Spinal cord (tissue), 10 donors: ENCODE measurements at places on chromosomes 4 and X.

DNA sequence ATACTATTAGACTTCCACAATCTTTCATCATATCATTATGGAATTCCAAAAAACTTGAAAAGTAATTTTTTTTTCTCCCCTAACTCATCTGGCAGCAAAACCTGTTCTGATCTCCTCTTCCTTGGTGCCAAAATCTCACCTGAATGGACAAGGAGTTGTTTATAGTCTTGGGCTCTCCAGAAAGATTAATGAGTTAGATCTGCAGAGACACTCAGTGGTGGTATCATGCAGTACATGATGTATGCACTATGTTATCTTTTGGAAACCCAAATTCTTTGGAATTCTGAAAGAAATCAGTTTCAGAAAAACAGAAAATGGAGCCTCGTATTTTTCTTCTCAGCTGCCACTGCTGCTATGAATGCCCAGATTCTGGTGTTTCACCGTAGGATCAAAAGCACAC, 11.7 kb downstream of the GPM6B start:
- peaks cover 16% of the 10 kb centered on the region for H3K27me3 ChIP-seq
- no peaks in the 10 kb centered on the region for H3K36me3 ChIP-seq
- no peak for DNase-seq
- H3K4me1 ChIP-seq: no peaks in the 10 kb centered on the region

DNA sequence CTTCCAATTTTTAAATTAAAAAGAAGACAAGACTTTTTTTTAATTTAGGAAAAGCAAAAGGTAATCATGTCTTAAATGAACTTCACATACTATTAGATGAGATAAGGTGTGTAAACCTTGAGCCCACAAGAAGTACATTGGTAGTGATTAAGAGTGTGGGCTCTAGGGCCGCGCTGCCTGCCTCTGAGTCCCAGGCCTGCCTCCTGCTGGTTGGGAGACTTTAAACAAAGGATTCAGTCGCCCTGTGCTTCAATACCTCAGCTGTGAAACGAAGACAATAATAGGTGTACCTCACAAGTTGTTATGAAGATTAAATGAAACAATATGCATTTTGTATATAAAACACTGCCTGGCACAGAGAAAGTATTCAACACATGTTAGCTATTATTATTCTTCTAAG, 95.9 kb upstream of the MYOZ2 start:
- DNase-seq: no peak
- H3K27me3 ChIP-seq: no peaks in the 10 kb centered on the region
- no peaks in the 10 kb centered on the region for H3K4me1 ChIP-seq
- no peak overlapping the region for H3K27ac ChIP-seq
- H3K36me3 ChIP-seq: no peaks in the 10 kb centered on the region
- H3K4me3 ChIP-seq: no peak overlapping the region

DNA sequence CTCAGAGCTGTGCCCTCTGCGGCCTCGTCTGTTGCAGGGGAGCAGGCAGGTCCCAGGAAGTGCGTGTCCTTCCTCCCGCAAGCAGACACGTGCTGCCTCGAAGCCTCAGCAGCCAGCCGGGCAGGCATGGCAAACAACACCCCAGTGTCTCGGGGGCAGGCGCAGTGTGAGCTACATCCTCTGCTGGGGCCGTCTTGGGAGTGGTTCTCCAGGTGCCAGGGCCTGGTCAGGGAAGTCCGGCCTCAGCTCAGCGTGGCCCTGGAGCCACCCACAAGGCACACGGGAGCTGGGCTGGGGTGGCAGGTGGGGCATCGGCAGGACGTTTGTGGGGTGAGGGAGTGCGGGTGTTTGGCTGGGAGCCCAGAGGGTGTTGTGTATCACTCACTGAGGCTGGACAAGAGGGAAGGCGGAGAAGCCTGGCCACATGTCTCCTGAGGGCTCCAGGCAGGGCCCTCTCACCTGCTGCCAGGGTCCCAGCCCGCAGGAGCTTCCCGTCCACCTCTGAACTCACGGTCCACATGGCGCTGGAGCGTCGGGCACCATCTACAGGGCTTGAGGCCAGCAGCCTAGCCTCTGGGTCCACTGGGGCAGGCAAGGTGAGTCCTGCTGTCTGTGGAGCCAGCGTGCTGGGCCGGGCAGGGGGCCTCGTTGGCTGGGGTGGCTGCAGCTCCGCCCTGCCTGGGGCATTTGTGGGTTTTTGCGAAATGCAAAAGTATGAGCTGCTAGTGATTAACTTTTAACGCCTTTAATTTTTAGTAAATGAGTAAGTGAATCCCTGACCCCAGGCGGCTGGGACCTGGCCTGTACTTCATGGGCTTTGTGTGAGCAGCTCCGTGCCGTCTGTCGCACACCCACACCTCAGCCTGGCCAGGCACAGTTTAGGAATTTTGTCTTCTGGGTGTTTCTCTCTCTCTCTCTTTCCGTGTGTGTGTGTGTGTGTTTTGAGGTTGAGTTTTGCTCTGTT, 17.3 kb upstream of the UVSSA start:
- no peaks in the 10 kb centered on the region for H3K27me3 ChIP-seq
- peaks cover 13% of the 10 kb centered on the region for H3K4me1 ChIP-seq
- H3K36me3 ChIP-seq: peaks cover 94% of the 10 kb centered on the region

- no peak overlapping the region for H3K27ac ChIP-seq
- no peak for DNase-seq
- H3K4me1 ChIP-seq: peaks cover 4% of the 10 kb centered on the region
- no peak overlapping the region for H3K4me3 ChIP-seq
Measured at GRCh38 chr4:138190452-138190858, 51.7 kb downstream of the SLC7A11 start.
